ENCODE measurements at places on chromosomes 3 and 15.
A peak's percentile ranks its signal among the peaks of the same experiment; 100 is the strongest.

DNA sequence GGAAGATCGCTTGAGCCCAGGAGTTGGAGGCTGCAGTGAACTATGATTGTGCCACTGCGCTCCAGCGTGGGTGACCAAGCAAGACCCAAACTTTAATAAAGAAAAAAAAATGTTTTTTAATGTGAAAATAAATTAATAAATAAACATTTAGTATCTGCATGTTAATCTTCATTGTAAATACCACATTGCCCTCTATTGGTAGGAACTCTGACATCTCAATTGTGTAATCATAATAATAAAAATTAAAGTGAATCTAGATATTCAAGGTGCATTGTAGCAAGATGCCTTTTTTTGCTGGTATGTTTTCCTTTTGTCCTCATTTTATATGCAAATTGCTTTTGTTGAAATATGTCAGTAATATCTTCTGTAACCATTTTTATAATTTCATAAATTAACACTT, 95.0 kb upstream of the LIMD1 start:
- peak; percentile 9 for DNase-seq

- DNase-seq, result peak; percentile 63
Observed at GRCh38 chr3:20040548-20041196, 426 bp downstream of the KAT2B start.

GRCh38 chr3:73068419-73068818, 7.0 kb downstream of the EBLN2 start:
- no peak for DNase-seq

GRCh38 chr15:64837502-64837901, 4.2 kb upstream of the PLEKHO2 start:
- DNase-seq, result peak; percentile 96

DNA sequence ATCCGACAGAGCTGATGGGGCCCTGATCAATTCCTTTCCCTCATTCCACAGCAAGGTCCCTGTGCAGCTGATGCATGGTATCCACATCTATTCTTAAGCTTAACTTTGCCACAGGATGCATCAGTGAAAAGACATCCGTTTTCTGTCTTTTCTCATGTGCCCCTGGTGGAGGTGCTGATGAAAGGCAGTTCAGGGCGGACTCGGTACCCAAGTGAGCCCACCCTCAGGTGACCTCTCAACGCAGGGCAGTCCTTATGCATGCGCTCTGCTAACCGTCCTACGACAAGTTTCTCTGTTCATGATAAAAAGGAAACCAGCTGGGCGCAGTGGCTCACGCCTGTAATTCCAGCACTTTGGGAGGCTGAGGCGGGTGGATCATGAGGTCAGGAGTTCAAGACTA, 251.4 kb downstream of the ADAMTS17 start:
- no peak for DNase-seq

GRCh38 chr15:73921254-73921925, 4.9 kb upstream of the LOXL1 start:
- no peak for DNase-seq

GRCh38 chr3:138835397-138835757, 649 bp upstream of the PIK3CB start:
- peak; percentile 27 for DNase-seq

- DNase-seq, result peak; percentile 95
Observed at GRCh38 chr3:111311709-111312235, 230.2 kb upstream of the CD96 start.

DNA sequence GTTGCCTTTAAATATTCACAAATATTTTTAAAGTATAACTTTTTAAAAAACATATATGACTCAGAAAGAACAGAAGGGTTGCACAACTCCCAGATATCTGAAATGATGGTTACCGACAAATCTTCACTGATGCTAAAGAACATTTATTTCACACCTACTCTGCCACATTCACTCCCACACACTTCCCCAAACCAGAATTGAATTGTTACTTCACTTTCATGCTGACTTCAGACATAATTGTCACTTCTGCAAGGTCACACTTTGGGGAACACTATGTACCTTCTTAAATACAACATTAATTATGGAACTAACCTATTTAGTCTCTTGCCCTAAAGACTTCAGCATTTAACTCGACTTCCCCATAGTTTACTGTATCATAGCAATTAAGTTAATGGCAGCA, 795.1 kb downstream of the FHIT start:
- no peak for DNase-seq

- no peak for DNase-seq
Observed at GRCh38 chr3:365268-365667, 168.7 kb downstream of the CHL1 start.

- DNase-seq, result no peak
Observed at GRCh38 chr3:36418296-36418695, 38.0 kb downstream of the STAC start.

- no peak for DNase-seq
Observed at GRCh38 chr3:43223670-43224364, 62.5 kb upstream of the SNRK start.

GRCh38 chr15:65115086-65115485, at the start of gene UBAP1L:
Gene UBAP1L (minus strand): TSS chr15:65115200. CDS start chr15:65106215, 8,985 bp downstream.
- DNase-seq, result no peak

- no peak for DNase-seq
Observed at GRCh38 chr3:24294150-24294549, 200.5 kb downstream of the THRB start.
